Urinary bladder (tissue), 4 donors: ENCODE measurements at places on chromosomes 3 and 15. TPM values are rescaled to one million over a fixed set of nuclear protein-coding genes. Genes with fewer than 3 reads are reported as not detected.

Gene COLQ
- polyA plus RNA-seq: 1.8 TPM

Gene CCDC39
- polyA plus RNA-seq: 0.14 TPM

Gene SAMD7
- polyA plus RNA-seq: not detected

Gene CSPG5
- 0.35 TPM for polyA plus RNA-seq

Gene THSD4
- 23.9 TPM for polyA plus RNA-seq

Gene PLSCR5
- not detected for polyA plus RNA-seq

Gene BFSP2
- polyA plus RNA-seq: not detected

Gene ITIH1
- 0.70 TPM for polyA plus RNA-seq

Gene BSN
- polyA plus RNA-seq: 0.39 TPM

Gene RPLP1
- 1,936 TPM for polyA plus RNA-seq
